ENCODE measurements at places on chromosomes 2 and 18. TPM values are rescaled to one million over a fixed set of nuclear protein-coding genes. Genes with fewer than 3 reads are reported as not detected.

DNA sequence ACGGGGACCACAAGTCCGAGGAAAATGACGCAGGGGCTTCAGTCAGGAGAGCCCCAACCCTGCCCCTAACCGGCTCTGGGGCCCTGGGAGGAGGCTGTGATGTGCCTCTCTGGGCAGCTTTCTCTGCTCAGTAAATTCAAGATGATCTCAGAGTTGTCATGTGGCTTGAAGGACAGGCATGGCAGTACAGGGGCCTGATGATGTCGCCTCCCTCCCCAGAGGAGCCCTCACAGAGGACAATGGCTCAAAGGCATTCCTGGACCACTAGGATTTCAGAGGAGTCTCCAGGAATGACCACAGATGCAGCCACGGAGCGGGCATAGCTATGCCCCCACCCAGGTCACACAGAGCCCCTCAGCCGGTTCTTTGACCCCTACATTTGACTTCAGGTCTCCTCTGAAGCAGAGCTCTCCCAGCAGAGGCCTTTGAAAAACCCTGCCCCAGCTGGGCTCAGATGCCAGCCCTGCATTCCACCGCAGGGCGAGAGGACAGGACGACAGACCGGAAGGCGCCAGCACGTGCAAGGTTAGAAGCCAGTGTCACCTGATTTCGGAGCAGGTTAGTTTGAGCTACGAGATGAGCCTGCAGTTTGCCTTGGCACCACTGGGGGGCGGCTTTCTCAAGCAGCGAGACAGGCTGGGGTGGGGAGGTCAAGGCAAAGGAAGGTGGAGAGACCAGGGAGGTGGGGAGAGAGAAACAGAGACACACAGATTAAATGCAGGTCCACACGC is 39.2 kb downstream of the BIN1 start:
- peak; percentile 91 for DNase-seq

GRCh38 chr2:18440141-18440661 is 120.3 kb downstream of the RDH14 start:
- no peak for DNase-seq

DNA sequence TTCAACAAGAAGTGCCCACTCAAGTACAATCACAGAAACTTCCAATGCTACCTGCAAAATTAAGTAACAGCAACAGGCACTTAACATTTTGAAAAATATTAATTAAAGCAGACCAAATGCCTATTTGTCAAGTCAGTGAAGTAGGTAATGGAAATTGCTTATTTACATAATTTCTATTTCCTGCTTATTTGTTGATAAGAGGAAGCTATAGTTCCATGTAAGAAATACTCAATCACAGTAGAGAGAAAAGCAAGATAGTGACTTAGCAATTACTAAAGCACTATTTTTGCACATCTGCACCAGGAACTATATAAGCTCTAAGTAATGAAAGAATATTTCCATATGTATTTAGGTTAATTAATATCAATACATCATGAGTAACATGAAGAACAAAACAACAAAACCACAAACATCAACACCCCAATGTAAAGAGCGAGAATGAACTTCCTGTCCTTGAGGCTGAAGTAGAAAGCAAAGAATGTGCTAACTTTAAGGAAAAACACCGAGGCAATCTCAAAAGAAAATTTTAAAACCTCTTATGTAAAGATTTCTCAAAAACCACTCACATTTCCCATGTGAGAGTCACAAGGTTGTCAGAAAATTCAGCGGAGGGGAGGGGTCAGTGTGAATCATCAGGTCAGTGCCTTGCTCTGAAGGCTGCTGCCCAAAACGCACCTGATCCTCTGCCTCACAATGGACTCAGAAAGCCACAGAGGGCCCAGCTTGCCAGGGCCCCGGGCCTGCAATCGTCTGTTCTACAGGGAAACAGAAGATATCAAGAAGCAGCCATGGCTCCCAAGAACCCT is 12.5 kb downstream of the NPC1 start:
- no peak for DNase-seq

GRCh38 chr2:118088051-118089024 is at the start of gene INSIG2:
TSS of gene INSIG2 (plus strand) at chr2:118088471. CDS start at chr2:118096557, 8,086 bp downstream.
- DNase-seq, result peak; percentile 95

DNA sequence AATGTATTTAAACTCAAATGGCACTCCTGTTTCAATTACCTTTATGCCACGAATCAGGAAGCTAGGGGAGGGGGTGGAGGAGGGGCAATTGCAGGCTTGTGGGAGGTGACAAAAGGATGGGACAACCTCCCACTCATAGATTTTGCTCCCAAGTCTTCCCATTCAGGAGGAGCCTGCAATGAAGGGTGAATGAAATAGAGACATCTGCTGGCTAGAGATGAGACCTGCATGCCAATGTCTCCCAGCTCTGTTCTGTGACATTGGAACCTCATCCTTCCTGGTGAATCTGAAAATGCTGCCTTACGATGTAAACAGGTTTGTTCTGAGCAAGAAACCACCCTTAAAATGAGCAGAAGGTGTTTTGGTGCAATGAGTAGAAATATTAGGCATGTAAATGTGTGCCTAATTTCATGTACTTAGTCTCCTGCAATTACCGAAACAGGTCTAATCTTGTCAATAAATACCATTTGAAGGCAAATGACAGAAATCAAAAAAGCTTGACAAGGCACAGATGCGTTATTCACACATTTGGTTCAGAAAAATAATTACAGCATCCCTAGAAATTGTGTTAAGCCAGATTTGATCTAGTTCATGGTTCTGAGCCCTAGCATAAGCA is 2.7 kb upstream of the PID1 start:
- peak; percentile 90 for DNase-seq

DNA sequence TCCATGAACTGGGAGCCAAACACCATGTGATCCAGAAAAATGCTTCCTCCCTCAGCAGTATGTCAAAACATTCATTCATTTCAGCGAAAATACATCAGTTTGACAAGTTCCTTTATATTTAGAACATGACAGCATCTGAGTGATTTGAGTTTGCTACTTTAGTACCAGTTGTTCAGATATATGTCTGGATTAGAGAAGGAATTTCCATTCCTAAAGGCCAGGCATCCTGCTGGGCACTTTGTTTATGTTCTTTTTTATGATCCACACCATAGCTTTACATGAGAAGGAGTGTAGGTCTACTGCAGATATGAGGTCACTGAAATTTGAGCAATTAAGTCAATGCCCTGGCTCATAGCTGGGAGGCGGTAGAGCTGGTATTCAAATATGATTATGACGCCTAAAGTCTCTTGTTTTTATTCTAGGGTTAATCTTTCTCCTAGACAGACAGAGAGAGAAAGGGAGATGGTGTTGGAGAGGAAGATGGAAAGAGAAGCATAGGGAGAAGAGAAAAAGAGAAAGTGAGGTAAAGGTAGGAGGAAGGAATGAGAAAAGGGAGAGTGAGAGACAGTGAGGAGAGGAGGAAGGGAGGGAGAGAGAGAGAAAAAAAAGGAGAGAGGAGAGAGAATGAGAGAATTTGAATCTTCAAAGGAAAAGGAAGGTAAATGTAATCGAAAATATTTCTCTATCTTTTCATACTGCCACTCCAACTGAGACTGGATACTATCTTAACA is 839.5 kb upstream of the FANCL start:
- DNase-seq, result no peak

GRCh38 chr2:158966312-158966711 is 2.1 kb upstream of the TANC1 start:
- no peak for DNase-seq

DNA sequence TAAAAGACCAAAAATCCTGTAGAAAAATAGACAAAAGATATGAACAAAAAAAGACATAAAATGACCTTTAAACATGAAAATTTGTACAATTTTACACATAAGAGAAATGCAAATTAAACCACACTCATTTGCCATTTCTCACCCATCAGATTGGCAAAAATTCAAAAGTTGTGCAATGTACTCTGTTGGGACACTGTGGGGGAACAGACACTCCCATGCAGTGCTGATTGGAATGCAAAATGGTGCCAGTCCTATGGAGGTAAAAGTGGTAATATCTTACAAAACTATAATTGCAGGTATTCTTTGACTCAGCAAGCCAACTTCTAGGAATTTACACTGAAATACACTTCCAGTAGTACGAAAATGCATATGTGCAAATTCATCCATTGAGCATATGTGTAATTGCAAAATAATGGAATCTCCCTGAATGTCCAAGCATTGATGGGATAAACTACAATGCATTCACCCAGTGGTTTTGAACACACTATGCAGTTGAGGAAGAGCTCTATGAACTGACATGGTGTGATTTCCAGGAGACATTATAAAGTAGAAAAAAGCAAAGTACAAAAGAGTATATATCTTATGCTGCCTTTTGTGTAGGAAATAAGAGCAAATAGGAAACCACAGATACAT is 201.8 kb upstream of the ZNF521 start:
- no peak for DNase-seq

DNA sequence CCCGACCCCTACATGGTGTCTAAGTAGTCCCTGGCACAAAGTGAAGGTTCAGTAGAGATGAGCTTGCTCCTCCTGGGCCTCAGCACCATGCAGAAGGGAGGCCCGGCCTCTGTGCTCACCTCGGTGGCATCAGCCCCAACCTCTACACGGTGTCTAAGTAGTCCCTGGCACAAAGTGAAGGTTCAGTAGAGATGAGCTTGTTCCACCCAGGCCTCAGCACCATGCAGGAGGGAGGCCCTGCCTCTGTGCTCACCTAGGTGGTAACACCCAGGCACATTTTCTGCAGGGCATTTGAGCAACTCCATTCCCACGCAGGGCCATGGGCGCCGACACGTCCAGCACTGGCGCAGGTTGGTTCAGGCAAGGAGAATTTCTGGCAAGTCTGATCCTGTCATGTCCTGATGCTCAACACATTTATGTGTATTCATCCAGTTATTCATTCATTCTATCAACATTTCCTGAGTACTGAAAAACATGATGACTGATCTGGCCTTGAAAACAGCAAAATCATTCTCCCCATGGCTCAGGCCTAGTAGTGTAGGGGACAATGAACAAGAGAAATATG is 408.2 kb upstream of the MYT1L start:
- DNase-seq, result no peak

GRCh38 chr18:523561-523960 is 23.1 kb upstream of the COLEC12 start:
- DNase-seq, result no peak

DNA sequence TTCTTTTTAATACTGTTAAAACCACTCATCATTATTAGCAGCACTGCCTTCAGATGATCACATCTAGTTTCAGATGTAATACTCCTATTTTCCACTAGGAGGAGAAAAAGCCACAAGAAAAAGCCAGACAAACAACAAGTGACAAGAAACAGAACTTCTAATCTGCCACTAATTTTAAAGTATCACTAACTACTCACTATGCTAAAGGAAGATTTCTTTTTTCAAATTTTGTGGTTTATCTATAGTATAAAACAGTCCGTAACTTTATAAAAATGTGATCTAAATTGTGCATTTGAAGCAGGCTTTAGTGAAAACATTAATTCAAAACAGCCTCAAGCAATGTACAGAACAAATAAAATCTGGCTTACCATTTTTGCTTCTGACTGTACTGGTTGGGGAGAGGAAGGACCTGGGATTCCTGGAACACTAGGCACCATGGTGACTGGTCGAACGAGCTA is 56.8 kb downstream of the ATF2 start:
- DNase-seq, result no peak

DNA sequence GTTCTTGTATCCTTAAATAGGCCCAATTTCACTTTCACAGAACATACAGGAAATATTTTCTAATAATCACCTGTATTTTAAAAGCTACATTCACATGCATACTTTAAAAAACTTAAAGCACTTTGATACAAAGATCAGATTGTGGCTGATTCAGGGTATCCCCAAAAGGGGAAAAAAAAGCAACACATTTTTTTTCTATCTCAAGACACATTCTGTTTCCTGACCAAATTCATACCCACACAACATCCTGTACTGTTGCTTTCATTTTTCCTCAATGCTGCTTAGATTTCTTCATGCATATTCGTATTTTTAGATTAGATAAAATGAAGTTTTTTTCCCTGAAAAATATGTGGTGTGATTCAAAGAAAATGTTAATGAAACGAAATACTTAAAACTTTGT is 122.5 kb downstream of the TMEFF2 start:
- no peak for DNase-seq

- no peak for DNase-seq
Measured at GRCh38 chr18:75246721-75247610, 36.4 kb downstream of the TSHZ1 start.

DNA sequence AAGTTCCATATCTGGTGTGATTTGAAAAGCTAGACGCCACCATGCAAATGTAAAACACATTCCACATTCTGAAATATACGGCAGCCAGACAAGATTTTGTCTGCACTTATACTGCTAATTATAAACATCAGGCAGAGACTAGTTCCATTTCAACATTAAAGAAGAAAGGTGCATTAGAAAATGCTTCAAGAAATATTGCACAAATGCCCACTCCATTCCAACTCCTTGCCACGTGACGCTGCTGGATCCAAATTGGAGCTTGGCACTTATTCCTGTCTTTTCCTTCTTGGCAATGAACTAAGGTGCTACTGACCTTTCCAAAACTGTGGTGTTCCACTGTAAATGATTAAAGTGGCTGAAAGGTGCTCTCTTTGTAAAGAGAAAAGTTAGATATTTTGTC is 6.3 kb downstream of the COL6A3 start:
- no peak for DNase-seq

- DNase-seq, result no peak
Measured at GRCh38 chr2:45886171-45886663, 234.7 kb downstream of the PRKCE start.

Gene MYO7B
- total RNA-seq, result 199 TPM

Gene CYP26B1
- 2.5 TPM for total RNA-seq

Gene CNRIP1
- 4.1 TPM for total RNA-seq

Gene PLEKHB2
- 124 TPM for total RNA-seq

Gene SCN3A
- total RNA-seq, result 2.6 TPM

Gene CEP192
- total RNA-seq, result 27.7 TPM

Gene UPP2
- total RNA-seq, result not detected

Gene CPS1
- 0.99 TPM for total RNA-seq

Gene MC2R
- total RNA-seq, result not detected

Gene IL36B
- not detected for total RNA-seq

Measured in mucosa of descending colon (tissue), 3 donors.